ENCODE measurements at places on chromosomes 6 and 20. TPM values are rescaled to one million over a fixed set of nuclear protein-coding genes. Genes with fewer than 3 reads are reported as not detected.

CST5 gene
- not detected for total RNA-seq

OTOR gene
- not detected for total RNA-seq

ELOVL2 gene
- total RNA-seq: 0.91 TPM

BTN1A1 gene
- total RNA-seq: not detected

ZC2HC1B gene
- total RNA-seq: not detected

HTR1E gene
- total RNA-seq: not detected

TUBE1 gene
- total RNA-seq: 9.6 TPM

FHL5 gene
- total RNA-seq: not detected

SF3B5 gene
- 139 TPM for total RNA-seq

IP6K3 gene
- total RNA-seq: not detected

TP53TG5 gene
- total RNA-seq: not detected

SCGN gene
- not detected for total RNA-seq

PLG gene
- not detected for total RNA-seq

GPR63 gene
- 0.07 TPM for total RNA-seq

BPIFB4 gene
- total RNA-seq: not detected

SLC17A1 gene
- total RNA-seq: not detected

RHAG gene
- total RNA-seq: not detected

RAET1E gene
- total RNA-seq: 1.7 TPM

KIAA0408 gene
- total RNA-seq: not detected

Measured in PC-3 (cell line).